ENCODE measurements at places on chromosomes 13 and 19.

DNA sequence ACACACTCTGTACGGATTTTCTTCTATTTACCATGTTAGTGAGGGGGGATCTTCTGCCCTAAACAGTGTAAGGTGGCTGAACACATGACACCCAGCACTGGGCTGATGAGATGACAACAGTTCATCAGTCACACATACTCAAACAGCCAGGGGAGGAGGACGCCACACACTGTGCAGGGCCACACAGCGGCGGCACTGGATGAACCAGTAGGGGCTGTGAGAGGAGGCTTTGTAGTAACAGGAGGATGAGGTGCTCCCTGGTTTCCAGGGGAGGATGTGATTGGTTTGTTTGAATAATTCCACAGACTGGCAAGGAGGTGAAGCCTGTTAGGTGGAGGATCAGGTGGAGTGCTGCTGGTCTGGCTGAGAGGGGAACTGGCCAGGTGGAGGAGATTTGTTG lies 16.3 kb upstream of the GTF3A start:
- no peak overlapping the region for H3K27ac ChIP-seq
- no peaks in the 10 kb centered on the region for H3K36me3 ChIP-seq
- H3K27me3 ChIP-seq = peaks cover 7% of the 10 kb centered on the region
- DNase-seq = no peak

DNA sequence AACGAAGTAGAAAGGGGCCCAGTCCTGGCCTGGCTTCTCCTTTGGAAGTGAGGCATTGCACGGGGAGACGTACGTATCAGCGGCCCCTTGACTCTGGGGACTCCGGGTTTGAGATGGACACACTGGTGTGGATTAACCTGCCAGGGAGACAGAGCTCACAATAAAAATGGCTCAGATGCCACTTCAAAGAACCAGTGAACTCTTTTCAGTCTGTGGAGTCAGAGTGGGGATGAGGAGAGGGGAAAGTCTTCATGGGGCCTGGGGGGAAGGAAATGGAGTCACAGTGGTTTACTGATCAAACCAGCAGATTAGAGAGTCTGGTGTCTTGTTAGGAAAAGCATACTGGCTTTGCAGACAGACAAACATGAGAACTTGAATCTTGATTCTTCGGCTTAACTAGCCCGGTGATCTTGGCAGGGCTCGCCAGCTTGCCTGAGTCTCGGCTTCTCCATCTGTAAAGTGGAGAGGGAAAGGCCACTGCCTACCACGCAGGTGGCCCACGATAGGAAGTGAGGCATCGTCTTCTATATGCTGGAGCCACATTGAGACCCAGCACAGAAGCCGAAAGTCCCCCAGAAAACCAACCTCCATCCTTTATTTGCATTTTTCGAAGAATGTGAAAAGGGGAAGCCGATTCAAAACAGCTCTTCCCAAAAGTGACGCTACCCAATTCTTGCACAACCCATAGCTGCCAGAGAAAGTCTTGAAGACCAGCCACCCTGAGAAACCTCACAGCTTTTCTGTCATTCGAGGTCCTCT lies at the start of gene FFAR1:
FFAR1 (plus strand) TSS at position 732 of the 759 bp plus-strand sequence. CDS start 3,650 bp downstream, outside the sequence.
- peaks cover 21% of the 10 kb centered on the region for H3K4me1 ChIP-seq
- no peaks in the 10 kb centered on the region for H3K36me3 ChIP-seq
- H3K4me3 ChIP-seq = peak within 1 kb of the TSS; percentile 26
- H3K27me3 ChIP-seq = no peaks in the 10 kb centered on the region
- DNase-seq = no peak

- no peak overlapping the region for H3K4me3 ChIP-seq
- H3K27ac ChIP-seq = no peak overlapping the region
- no peak for DNase-seq
- H3K36me3 ChIP-seq = no peaks in the 10 kb centered on the region
These were observed 437.6 kb downstream of the HS6ST3 start for GRCh38 chr13:96527497-96527896.

GRCh38 chr13:80477661-80478443 lies 136.9 kb upstream of the SPRY2 start:
- no peaks in the 10 kb centered on the region for H3K4me1 ChIP-seq
- DNase-seq = no peak
- H3K4me3 ChIP-seq = no peak overlapping the region
- no peak overlapping the region for H3K27ac ChIP-seq
- H3K36me3 ChIP-seq = no peaks in the 10 kb centered on the region

GRCh38 chr13:43934273-43934672 lies 54.6 kb downstream of the LACC1 start:
- H3K27ac ChIP-seq = no peak overlapping the region
- no peaks in the 10 kb centered on the region for H3K27me3 ChIP-seq
- H3K4me1 ChIP-seq = no peaks in the 10 kb centered on the region
- no peaks in the 10 kb centered on the region for H3K36me3 ChIP-seq

DNA sequence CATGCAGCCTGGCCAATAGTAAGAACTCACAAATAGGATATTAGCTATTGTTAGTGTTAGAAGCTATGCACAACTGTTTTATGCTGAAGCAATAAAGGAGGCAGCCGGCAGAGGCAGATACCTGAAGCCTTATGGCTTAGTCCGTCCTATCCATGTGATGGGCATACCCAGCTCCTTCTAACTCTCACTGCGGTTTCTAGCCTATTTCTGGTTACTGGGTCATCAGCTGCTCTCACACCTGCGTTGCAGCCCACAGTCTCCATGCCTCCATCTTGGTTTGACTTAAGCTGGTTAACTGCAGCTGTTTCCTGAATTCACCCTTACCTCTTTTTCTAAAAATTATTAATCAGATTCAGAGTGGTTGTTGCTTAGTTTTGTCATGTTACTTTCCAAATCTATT lies 40.5 kb upstream of the CNMD start:
- H3K36me3 ChIP-seq = no peaks in the 10 kb centered on the region
- no peak overlapping the region for H3K4me3 ChIP-seq
- no peaks in the 10 kb centered on the region for H3K27me3 ChIP-seq
- no peaks in the 10 kb centered on the region for H3K4me1 ChIP-seq

DNA sequence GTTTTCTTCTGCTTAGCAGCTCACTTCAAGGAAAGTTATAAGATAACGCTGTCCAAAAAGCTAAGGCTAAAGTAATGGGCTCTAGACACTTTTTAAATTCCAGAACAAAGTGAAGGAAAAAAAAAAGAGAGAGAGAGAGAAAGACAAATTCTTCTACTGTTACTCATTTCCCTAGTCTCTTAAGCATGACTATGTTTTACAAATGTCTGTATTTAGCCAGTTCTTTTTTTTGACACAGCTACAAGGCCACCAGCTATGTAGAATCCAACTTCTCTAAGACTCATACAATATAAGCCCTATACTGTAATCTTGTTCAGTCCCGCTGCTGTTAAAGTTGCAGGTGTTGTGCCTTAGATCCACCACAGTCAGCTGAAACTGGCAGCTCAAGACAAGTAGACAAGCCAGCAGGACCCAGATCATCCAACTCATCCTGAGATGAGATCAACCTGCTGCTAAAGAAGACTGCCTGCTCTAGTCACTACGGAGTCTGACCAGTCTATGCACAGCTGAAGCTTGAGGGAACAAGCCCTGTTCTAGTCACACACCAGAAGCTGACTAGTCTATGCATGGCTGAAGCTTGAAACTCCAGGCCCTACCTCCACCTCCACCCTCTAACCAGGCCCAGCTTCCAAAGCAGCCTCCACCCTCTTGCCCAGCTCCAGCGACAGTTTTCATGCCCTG lies 10.3 kb upstream of the ZNF83 start:
- no peaks in the 10 kb centered on the region for H3K27me3 ChIP-seq
- no peak overlapping the region for H3K27ac ChIP-seq

DNA sequence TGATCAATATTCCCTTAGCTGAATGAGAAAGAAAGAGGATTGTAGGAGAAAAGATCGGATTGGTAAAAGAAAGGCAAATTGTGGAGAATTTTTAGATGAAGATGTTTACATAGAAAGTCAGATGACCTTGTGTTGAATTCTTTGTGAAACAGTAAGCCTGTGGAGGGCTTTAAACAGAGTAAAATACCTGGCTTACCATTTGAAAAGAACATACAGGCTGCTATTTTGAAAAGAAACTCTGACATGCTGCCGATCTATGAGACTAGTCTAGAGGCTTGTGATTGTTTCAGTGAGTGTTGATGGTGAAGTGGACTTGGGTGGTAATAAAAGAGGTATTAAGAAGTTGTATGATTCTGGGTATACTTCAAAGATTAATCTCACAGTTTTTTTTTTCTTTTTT lies 938.9 kb upstream of the PRR20A start:
- no peak for DNase-seq
- no peaks in the 10 kb centered on the region for H3K36me3 ChIP-seq
- H3K4me3 ChIP-seq = no peak overlapping the region

DNA sequence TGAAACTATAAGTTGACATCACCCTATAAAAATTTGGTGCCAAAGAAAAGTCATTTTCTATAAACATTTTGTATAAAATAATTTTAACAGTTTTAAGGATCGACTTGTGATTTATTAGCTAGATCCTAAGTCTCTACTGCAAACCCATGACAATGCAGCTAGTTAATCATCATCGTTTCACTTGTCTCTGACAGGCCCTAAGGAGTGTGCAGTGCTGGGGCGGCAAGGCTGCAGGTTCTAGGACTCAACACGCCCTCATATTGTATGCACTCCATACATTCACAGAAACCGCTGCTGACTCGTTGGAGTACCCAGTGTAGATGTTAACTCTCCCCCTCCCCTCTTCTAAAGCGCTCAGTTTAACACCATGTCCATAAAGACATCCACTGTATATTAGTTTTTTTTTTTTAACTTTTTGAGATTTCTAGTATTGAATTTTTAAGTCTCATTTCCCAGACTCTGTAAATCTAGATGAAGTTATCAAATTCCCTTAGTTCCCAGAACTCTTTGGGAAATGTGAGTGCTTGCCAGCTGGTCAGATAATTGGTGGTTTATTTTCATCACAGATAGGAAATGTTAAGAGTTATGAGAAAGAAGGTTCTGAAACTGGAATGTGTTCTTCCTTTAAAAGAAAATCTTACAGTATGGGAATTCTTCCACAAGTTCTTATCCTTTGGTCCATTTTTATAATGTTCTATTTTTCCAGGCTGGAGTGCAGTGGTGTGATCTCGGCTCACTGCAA lies 162.8 kb upstream of the RNF113B start:
- H3K4me1 ChIP-seq = no peaks in the 10 kb centered on the region
- no peaks in the 10 kb centered on the region for H3K36me3 ChIP-seq
- no peak overlapping the region for H3K27ac ChIP-seq
- no peaks in the 10 kb centered on the region for H3K27me3 ChIP-seq

GRCh38 chr19:4057931-4058692 lies 8.6 kb downstream of the ZBTB7A start:
- peaks cover 50% of the 10 kb centered on the region for H3K4me1 ChIP-seq
- peak; percentile 50 for DNase-seq
- H3K27me3 ChIP-seq = no peaks in the 10 kb centered on the region
- peak overlapping the region; percentile 74 for H3K27ac ChIP-seq

- H3K36me3 ChIP-seq = no peaks in the 10 kb centered on the region
- no peaks in the 10 kb centered on the region for H3K4me1 ChIP-seq
- no peak for DNase-seq
- H3K27ac ChIP-seq = no peak overlapping the region
- H3K27me3 ChIP-seq = no peaks in the 10 kb centered on the region
- H3K4me3 ChIP-seq = no peak overlapping the region
These were observed 614.5 kb downstream of the TBC1D4 start for GRCh38 chr13:74867460-74867859.

DNA sequence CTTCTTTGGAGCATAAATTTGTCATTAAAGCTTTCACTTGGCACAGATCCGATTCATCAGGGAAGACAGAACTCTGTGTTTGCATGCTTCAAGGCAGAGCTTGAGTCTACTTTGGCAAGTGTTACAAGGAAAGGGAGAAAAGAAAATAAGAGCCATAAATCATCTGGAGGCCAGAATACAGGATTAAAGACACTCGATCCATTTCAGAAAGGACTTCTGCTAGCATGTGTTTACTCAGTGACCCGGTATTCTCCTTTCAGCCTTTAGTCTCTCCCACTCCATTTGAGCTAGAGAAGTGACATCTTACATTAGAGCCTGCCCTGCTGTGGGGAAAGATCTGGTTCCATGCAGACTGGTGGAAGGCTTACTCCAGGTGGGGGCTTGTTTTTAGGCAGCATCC lies 306.4 kb downstream of the KLF5 start:
- H3K27ac ChIP-seq = no peak overlapping the region
- DNase-seq = no peak
- H3K4me3 ChIP-seq = no peak overlapping the region

DNA sequence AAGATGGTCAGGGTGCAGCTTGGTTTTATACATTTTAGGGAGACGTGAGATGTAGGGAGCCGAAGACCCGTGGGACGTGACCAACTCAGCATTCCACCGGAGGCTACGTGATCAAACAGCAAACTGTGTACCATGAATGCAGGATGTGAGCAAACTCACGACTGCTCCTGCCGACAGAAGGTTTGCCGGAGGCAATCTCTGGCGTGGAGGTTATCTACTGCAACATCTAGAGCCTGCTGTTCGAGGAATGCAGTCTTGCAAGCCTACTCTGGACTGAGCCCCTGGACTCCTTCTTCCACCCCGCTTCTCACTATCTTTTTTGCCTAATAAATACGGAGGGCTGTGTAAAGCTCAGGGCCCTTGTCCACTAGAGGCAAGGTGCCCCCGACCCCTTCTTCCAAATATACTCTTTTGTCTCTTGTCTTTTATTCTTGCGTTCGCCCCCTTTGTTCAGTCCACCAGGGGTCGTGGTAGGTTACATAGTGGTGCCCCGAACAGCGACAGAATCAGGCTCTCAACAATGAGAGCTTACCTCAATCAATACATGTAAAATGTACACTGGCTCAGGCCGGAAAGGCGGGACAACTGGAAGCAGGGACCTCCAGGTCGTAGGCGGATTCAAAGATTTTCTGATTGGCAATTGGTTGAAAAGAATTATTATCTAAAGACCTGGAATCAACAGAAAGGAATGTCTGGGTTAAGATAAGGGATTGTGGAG lies 8.9 kb upstream of the OR1I1 start:
- no peaks in the 10 kb centered on the region for H3K4me1 ChIP-seq
- H3K27me3 ChIP-seq = no peaks in the 10 kb centered on the region
- no peak for DNase-seq
- no peaks in the 10 kb centered on the region for H3K36me3 ChIP-seq
- H3K4me3 ChIP-seq = no peak overlapping the region
- H3K27ac ChIP-seq = no peak overlapping the region

DNA sequence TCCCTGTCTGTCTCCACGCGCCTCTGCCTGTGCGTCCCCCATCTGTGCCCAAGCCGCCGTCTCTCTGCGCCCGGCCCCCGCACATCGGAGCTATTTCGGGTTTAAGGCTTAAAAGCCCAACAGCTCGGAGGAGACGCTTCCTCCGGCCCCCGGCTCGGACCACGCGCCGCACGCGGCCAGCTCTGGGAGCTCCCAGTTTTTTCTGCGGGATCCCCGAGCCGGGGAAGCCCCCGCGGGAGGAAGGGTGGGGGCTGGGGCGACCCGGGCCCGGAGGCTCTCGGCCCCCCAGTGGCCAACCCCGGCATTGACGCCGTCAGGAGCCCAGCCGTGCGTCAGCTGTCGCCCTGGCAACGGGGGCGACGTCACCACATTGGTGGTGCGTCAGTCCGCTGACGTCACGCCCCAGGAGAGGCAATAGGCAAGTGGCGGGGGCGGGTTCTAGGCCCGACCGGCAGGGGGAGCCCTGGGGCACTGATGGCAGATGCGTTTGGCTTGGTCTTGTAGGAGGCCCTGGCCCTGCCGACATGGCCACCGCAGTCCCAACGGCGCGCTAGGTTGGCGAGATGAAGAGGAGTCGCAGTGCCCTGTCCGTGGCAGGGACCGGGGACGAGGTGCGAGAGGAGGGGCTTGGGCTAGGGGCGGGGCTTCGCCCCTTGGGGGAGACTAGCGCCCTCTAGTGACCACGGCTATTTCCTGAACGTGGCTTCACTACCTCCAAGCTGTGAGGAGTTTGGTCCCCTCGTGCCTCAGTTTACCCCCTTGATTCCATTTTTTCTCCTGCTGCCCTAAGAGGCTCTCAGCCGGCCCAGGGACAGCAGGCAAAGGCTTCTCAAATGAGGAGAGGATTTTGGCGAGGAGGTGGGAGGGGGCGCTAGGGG lies 3.7 kb upstream of the PDE4A start:
- peak; percentile 99 for DNase-seq
- peak overlapping the region; percentile 71 for H3K27ac ChIP-seq
- H3K4me1 ChIP-seq = peaks cover 60% of the 10 kb centered on the region
